ENCODE measurements at places on chromosomes 7 and 10. TPM values are rescaled to one million over a fixed set of nuclear protein-coding genes. Genes with fewer than 3 reads are reported as not detected.

GRCh38 chr7:43076189-43076605 is 36.2 kb upstream of the HECW1 start:
- no peak for DNase-seq

DNA sequence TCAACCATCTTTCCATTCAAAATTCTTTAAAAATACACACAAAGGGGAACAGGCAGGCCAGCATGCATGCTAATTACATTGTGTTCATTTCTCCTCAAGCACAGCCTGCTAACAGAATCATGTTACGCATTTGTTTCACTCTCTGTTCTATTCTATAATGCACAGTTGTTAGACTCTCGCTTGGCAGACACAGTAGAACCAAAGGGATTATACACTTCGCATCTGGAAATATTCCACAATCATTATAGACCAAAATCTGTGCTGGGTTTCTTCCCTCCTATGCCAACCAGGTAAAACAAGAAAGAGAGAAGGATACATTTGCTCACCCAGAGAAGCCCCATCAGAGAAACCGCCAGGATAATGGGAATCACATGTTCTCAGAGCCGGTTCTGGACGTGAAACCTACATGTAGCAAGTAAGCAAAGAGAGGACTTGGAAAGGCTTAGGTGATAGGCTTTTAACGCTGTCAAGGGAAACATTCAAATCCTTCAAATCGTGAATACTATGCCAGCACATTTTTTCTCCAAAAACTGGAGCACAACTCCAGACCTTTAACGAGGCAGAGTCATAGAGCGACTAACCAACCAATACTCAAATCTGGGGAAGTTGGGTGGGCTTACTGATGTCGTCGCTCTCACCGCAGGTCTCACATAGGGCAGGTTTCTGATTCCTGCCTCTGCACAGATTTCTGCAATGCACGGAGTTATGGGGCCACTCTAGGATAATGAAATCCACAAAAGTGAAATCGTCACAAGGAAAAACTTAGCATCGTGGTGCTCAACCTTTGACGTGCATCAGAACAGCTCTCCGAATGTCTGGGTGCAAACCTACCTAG is 380.5 kb upstream of the AUTS2 start:
- no peak for DNase-seq

- DNase-seq: peak; percentile 90
Observed at GRCh38 chr7:150978126-150978789, at the start of gene KCNH2. TSS of gene KCNH2 (minus strand) at chr7:150978321. CDS start at chr7:150977913, 408 bp downstream.

DNA sequence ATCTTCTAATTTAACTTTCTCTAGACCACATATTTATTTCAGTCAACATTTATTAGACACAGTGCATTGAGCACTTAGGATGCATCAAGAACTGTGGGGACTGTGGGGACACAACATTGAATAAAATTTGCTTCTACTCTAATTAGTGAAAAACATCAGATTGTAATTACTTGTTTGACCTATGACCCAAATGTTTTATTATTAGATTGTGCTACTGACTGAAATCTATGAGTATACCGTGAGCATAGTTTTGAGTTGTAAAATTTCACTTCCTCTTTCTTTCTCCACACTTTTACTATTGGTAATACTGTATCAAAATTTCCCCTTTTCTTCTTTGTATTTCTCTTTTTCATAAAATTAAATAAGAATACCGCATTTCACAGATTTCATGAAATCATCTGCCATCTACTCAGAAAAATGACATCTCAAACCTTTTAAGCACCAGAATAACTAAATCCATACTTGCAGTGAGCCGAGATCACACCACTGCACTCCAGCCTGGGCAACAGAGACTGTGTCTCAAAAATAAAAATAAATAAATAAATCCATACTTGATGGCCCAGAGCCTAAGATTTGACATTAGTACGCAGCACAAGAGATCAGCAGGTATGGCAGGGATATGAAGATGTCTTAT is 25.4 kb upstream of the INPP5F start:
- no peak for DNase-seq

DNA sequence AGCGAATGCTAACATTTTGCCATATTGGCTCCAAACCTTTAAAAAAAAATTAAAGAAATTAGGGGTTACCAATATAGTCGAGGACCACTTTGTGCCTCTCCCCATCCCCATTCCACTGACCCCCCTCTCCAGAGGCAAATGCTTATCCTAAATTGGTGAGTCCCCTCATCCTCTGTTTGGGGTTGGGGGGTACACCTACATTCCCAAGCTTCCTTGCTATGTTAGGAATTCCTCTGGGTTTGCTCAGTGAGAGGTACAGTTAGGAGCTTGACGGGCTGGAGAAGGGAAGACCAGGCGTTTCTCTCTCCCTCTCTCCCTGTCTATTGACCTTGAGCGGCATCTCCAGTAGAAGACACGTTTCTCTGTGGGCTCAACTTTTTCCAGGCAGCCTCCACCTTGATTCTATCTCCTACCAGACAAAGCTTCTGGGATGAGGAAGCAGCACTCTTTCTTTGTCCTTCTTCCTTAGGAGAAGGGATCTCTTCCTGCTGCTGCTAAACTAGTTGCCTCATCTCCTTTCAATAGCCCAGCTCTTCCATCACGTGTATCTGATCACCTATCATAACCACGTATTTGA is 6.6 kb upstream of the AKR1B15 start:
- no peak for DNase-seq

The MMD2 gene
- not detected for total RNA-seq

Data from stomach (tissue), 19 donors.